ENCODE measurements at places on chromosomes 1 and 21.

GRCh38 chr1:147379889-147380288 lies 137.4 kb downstream of the CHD1L start:
- DNase-seq, result no peak

DNA sequence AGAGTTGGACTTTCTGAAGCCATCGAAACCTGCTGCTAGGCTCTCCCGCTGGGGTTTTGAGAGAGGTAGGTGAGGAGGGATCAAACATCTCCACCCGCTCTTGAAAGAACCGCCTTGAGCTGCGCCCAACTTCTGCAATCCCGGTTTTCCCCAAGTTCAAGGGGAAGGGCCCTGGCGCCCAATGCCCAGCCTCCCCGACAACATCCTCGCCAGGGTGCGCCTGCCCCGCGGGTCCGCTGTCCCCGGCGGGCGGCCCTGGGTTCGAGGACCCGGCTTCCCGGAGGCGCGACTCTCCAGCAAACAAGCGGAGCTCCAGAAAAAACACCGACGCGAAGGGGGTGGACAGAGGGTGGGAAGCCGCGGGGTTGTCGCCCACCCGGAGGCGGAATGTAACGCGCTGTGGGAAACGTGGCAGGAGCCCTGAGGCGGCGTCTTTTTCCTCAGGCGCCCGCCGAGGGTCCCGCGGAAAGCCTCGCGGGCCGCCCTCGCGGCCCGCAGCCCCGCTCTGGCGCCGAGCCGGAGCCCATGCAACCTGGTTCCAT lies 607 bp downstream of the BTG3 start:
- DNase-seq, result peak; percentile 41

DNA sequence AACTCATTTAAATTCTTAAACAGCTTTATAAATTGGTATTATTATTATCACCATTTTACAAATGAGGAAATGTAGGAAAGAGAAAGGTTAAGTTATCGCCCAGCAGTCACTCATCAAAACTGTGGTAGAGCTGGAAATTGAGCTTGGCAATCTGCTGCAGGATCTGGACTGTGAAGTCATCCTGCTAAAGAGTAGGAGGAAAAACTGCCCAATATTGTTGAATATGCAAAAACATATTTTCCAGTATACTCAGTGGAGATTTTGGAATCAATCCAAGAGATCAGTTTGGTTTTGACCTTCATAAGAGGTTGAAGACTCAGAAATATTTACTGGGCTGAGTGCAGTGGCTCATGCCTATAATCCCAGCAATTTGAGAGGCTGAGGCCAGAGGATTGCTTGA lies 16.9 kb upstream of the RC3H1 start:
- no peak for DNase-seq

GRCh38 chr21:29074007-29074376 lies 544 bp upstream of the CCT8 start:
- peak; percentile 15 for DNase-seq

- DNase-seq, result no peak
These were observed 55.4 kb downstream of the C1orf185 start for GRCh38 chr1:51157395-51157794.

DNA sequence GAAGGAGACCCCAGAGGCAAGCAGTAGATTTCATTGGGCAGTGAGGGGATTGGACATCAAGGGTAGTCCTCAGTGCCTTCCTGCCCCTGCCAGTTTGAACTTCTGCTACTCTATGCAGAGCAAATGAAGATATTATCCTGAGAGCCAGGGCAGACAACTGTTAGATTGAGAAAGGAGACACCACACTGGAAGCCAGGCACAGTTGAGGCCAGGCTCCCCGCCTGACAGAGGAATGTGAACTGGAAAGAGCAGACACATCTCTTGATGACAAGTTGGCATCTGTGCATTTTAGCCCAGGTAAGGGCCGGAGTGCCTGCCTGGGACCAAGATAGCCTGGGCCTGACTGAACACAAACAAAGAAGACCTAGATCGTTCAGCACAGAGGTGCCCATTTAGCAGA lies 16.0 kb downstream of the SH3BGR start:
- DNase-seq, result no peak

- no peak for DNase-seq
These were observed 250.4 kb downstream of the PTBP2 start for GRCh38 chr1:96971849-96972602.

GRCh38 chr1:75503221-75503974 lies 107.5 kb downstream of the SLC44A5 start:
- no peak for DNase-seq

DNA sequence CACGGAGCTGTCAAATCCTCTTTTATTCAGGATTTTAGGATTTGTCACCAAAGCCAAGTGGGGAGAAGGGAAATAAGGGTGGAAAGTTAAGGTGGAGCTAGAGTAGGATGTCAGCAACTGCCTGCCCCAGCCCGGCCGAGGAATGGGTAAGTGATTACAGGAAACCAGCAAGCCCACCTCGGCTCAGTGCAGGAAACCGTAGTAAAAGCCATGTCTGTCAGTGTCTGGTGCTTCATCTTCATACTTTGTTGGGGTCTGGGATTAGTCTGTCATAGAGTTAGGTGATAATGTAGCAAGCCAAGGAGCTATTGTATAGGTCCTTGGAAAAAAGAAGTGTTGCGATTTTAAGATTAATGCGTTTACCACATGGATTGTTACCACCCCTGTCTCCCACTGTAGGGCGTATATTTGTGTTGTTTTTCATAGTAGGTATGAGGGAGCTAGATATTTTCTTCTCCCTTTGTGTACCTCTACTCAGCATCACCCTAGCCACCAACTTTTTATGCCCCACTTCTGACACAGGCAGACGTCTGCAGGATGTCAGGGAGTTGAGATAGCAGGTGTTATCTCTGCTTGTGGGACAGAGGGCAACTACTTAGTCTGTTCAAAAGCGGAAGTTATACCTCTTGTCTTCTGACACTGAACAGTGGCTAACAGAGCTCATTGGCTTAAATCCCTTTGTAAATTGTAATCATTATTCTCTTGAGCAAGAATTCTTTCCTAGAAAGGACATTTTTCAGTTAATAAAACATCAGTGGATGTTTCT lies 253.7 kb downstream of the HHAT start:
- DNase-seq, result no peak

DNA sequence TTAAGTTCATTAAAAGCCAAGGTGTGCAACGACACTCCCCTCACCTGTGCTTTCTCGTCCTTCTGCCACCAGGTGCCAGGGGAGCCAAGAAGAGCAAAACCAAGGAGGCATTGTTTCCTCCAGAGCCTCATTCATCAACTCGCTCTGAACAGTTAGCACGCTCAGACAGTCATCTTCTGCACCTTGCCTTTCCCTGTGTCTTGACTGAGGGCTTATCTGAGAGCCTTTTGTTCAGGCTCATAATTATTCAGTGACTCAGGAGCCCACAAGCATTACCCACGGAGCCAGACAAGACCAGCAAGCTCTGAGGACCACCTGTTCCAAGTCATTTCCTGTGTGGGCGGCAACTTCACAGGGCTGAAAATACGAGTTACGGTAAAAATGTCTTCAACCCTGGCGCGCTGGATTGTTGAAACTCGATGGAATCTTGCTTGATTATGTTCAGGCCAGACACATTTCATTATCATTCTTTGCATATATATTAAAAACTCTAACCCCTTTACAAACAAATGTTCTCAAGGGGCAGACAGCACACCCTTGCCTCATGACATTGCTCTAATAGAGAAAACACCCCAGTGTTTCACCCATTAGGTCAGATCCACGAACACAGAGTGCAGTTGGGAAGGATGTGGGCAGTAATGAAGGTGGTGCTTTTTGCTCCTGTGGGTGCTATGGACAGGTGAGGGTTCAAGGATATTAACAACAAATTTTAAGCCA lies 89.7 kb upstream of the RUNX1 start:
- DNase-seq, result peak; percentile 80

GRCh38 chr1:82401116-82401515 lies 600.4 kb downstream of the ADGRL2 start:
- no peak for DNase-seq

- no peak for DNase-seq
These were observed 7.1 kb upstream of the DDI2 start for GRCh38 chr1:15610167-15610566.

GRCh38 chr21:44917446-44918106 lies 3.1 kb downstream of the ITGB2 start:
- DNase-seq, result no peak

DNA sequence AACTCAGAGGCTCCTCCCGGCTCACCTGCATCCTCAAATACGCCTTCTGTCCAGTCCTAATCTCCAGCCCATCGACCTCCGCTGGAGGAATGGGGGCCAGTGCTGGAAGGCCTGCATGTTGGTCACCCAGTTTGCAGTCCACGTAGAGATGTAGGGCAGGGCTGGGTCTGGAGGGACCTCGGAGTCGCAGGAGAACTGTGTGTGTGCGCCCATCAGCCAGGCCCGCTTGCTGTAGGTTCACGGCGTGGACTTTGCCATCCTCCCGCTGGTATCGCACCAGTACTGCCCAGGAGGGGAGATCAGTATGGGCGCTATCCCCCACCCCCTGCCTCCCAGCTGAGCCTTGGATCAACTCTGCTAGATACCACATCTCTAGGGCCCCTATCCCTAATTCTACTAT lies 2.7 kb downstream of the THBS3 start:
- DNase-seq, result no peak

DNA sequence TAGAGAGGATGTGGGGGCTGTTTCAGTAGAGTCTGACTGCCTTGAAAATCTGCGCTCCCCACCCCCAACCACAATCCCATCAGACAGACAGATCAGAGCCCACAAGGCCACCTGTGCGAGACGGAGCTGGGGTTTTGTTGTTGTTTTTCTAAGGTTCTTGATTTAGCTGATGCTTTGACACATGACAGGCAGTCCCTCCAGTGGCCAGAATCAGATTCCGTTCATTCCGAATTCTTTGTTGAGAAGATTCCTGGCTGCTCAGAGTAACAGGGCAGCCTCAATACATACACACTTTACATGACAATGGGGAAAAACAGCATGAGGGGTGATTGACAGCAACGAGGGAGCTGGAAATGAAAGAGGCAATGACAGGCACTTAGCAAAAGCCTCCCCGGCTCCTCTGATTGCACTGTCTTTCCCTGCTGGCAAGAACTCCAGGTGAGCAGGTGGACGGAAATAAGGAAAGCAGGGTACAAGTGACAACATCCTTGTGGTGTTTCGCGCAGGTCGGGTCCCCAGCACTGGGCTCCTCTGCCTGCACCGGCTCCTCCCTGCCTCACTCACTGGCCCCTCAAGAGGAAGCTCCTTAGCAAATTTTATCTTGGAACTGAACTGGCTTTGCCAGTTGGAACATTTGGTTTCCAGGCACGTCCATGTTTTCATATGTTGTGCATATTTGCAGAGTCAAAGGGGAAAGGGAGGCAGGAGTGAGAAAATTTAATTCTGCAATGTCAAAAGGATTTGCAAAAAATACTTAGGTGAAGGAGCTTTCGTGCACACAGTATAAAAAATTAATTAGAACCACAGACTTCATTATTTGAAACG lies 148.7 kb downstream of the PGBD5 start:
- DNase-seq, result no peak

DNA sequence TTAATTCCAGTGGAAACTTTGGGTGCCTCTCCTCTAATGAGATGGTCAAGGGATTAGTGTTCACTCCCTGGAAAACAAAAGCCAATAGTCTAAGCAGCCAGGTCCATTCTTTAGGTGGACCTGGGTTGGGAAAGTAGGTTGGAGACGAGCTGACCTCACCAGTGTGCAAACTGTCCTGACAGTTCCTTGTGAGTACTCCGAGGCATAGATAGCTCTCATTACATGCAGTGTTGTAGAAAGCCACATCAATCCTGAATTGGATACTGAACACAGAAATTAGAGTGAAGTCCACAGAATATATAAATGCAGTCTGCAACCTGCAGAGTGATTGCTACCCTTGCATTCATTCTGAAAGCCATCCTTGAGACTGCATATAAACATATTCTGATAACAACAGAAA lies 675.1 kb upstream of the CXADR start:
- DNase-seq, result no peak

DNA sequence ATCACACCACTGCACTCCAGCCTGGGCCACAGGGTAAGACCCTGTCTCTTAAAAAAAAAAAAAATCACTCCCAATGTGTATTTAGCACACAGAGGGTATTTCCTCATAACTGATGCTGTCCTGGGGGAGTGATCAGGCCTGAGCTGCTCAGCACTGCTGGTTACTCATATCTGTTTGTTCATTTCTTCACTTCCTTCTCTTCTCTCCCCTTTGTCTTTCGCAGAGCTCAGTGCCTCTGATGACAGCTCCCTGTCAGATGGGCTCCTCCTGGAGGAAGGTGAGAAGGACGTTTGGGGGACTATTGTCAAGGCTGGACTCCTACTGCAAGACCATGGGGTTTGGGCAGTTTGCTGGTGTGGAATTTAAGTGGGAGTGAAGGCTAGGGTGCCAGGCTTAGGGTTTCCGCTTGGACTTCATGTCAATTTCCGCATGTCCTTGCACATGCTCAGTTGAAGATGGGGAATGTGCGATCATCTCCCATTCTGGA lies 13.0 kb downstream of the INAVA start:
- no peak for DNase-seq

DNA sequence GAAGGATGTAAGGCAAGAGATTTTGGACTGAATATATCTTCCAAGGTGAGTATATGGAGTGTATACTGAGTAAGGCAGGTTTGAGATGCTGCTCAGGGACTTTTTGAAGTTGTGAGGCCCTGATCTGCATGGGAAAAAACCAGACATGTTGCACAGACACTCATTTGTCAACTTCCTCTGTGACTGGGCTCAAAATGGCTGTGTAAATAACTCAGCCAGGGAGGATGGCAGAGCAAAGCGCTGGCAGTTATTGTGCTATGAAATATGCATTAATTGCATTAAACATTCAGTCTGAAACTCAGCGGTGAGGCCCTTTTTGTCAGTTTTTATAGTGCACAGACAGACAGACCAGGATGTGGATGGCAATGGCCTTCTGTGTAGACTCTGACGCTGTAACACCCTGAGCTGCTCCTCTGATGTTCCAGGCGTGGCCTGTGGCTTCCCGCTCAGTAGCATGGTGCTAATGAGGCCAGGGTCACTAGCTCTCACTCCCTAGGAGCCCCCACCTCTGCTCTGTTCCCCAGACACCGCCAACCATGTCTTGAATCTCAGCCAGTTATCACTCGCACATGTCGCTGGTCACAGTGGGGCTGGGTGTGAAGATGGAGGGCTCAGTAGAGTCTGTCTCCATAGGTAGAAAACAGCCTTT lies 307.0 kb upstream of the PROX1 start:
- DNase-seq, result no peak

GRCh38 chr1:208254862-208255261 lies 10.7 kb upstream of the PLXNA2 start:
- no peak for DNase-seq

GRCh38 chr1:8752921-8753713 lies 64.3 kb downstream of the RERE start:
- DNase-seq, result no peak

GRCh38 chr1:153587314-153587713 lies 21.7 kb upstream of the S100A2 start:
- DNase-seq, result no peak

GRCh38 chr1:95371666-95372282 lies 137.8 kb downstream of the RWDD3 start:
- no peak for DNase-seq

DNA sequence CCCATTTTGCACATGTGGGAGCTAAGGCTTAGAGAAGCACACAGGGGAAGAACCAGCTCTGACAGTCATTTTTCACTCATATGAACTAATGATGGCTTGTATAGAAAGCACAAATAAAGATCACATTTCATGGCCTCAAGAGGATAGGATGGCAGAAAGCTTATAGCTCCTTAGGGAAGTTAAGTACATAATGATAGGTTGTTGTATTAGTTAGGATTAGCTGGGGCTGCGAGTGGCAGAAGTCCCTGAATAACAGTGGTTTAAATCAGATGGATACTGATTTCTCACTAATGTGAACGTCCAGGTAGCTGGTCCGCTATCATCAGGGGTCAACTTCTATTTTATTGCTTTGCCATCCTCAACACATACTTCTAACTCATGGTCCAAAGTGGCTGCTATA lies 284.0 kb downstream of the RPS6KC1 start:
- no peak for DNase-seq

GRCh38 chr1:234395297-234395696 lies 22.0 kb downstream of the COA6 start:
- DNase-seq, result no peak
